CD4-positive, alpha-beta memory T cell (primary cell): ENCODE measurements at places on chromosomes 6 and 20.

DNA sequence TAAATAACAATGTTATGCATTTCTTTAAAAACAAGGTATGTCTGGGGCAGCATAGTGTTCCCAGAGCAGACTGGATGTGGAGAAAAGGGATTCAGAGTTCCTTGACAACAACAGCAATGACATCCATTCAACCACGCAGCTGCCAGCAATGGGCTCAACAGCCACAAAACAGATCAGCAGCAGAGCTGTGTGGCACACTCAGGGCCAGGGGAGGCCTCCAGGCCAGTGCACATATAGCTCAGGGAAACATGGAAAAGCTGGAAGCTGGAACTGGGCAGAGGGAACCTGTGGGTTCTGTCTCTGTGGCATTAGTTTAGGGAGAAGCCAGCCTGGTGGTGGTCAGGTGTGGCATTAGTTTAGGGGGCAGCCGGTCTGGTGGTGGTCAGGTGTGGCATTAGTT is 148.3 kb downstream of the SMOC2 start:
- no peak for DNase-seq

DNA sequence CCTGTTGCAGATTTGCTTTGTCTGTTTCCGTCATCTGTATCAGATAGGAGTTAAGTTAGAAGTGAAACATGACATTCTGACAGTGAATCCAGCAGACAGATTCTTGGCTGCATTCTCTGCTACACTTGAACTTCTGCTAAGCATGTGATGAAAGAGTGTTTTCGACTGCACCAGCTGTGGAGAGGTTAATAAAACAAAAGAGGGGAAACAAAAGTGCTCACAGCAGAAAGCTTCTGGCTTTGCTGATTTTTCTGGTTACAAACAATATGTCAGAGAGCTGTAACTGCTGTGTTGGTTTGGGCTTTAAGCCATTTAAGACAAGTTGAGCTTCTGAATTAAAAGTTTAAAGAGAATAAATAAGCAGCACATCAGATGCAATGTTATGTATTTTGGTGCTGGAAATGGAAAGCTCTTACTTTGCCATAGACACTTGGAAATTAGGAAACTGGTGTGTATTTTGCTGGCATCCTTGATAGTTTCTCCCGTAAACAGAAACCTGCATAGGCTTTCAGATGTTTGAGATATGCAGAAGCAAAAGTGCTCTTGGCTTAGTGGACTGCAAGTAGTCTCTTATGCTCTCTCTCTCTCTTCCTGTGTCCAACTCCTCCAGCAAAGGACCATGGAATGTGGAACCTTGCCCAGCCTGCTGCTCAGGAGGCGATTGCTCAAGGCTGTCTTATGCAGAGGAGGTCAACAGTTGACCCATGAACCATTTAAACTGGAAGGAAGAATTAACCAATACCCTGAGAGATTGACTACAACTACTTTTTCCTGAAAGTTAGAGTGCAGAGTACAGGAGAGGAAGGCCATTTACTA is 104.9 kb downstream of the RPS12 start:
- DNase-seq: no peak

- DNase-seq: no peak
These were observed 384.5 kb upstream of the HSF2 start for GRCh38 chr6:122014961-122015360.

GRCh38 chr6:69696273-69696672 is 100.5 kb downstream of the LMBRD1 start:
- DNase-seq: no peak

GRCh38 chr20:10447028-10447427 is 11.9 kb downstream of the SLX4IP start:
- DNase-seq: peak; percentile 31

GRCh38 chr6:165266191-165266590 is 43.2 kb downstream of the C6orf118 start:
- DNase-seq: no peak

GRCh38 chr6:92577077-92577719 is 842.2 kb downstream of the EPHA7 start:
- peak; percentile 36 for DNase-seq

GRCh38 chr6:139250296-139251044 is 41.3 kb downstream of the TXLNB start:
- DNase-seq: peak; percentile 59

- DNase-seq: no peak
These were observed 32.8 kb upstream of the ZNF133 start for GRCh38 chr20:18255526-18255925.

GRCh38 chr20:21228511-21228910 is 74.6 kb upstream of the XRN2 start:
- DNase-seq: no peak

- DNase-seq: no peak
These were observed 1.4 kb upstream of the EEF1A2 start for GRCh38 chr20:63500151-63500901.

DNA sequence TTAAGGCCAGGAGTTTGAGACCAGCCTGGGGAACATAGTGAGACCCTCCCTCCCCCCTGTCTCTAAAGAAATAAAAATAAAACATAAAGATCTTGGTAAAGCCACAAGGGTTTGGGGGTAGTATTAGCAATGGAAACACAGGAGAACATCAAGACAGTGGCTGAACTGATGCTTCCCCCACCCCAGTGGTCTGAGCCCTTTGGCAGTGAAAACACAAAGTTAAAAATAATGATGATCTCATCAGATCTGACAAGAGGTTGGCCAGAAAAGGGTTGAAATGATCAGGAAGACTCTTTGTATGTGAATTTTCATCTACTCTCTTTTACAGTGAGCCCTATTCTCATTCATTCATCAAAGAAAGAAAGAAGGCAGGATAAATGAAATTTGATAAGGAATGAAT is 93.7 kb downstream of the KCNB1 start:
- DNase-seq: no peak

DNA sequence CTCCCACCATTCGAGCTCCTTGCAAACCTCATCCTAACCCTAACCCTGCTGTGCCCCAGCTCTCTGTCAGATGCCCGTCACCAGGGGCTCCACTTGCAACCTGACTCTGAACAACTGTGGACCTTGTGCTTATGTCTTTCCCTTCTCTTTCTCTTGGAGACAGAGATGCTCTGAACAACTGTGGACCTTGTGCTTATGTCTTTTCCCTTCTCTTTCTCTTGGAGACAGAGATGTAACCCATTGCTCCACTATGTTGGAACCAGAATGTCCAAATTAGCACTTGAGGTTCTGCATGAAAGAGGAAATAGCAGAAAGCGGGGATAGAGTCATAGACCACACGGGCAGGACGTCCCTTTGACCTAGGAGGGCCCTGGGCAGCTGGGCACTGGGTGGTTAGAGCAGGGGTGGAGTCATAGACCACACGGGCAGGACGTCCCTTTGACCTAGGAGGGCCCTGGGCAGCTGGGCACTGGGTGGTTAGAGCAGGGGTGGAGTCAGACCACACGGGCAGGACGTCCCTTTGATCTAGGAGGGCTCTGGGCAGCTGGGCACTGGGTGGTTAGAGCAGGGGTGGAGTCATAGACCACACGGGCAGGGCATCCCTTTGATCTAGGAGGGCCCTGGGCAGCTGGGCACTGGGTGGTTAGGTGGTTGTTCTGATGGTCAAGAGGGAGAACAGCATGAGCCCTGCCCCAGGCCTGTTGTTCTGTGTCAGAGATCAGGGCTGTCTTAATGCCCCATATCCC is 22.2 kb downstream of the PCMTD2 start:
- DNase-seq: no peak

GRCh38 chr6:136568129-136568528 is 17.9 kb upstream of the MAP7 start:
- DNase-seq: no peak

DNA sequence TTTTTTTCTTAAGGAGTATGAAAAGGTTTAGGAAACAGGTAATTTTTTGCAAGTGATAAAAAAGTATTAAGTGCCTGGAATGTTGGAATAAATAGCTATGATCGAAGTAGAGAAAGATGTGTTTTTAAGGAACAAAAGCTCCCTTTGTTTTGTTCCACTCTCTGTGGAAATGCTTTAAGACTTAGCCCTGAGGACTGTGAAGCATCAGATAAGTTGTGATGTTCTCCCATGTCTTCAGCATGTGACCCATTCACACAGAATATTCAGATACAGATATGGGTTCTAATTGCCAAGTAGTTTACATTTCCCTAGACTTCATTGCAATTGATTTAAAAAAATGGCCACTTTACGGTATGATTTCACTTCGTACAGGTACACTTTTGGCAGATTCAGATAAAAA is 80.6 kb downstream of the KCNQ5 start:
- DNase-seq: no peak

DNA sequence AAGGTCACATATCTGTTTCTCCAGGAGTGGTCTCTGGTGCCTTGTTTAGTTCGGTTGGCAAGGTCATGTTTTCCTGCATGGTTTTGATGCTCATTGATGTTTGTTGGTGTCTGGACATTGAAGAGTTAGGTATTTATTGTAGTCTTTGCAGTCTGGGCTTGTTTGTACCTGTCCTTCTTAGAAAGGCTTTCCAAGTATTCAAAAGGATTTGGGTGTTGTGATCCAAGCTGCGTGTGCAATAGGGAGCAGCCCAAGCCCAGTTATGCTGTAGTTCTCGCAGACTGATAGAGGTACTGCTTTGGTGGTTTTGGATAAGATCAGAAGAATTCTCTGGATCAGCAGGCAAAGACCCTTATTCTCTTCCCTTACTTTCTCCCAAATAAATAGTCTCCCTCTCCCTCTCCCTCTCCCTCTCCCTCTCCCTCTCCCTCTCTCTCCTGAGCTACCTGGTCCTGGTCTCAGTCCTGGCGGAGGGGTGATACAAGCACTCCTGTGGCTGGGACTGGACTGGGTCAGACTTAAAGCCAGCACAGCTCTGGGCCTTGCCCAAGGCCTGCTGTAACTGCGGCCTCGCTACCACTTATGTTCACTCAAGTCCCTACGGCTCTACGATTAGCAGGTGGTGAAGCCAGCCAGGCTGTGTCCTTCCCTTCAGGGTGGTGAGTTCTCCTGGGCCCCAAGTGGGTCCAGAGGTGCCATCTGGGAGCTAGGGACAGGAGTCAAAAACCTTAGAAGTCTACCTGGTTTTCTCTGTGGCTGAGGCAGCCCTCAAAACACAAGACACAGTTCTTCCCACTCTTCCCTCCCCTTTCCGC is 27.3 kb upstream of the GRM4 start:
- DNase-seq: no peak

- no peak for DNase-seq
These were observed 208.9 kb upstream of the SNX9 start for GRCh38 chr6:157614026-157614568.

- no peak for DNase-seq
These were observed 10.1 kb downstream of the UTRN start for GRCh38 chr6:144295211-144295610.

DNA sequence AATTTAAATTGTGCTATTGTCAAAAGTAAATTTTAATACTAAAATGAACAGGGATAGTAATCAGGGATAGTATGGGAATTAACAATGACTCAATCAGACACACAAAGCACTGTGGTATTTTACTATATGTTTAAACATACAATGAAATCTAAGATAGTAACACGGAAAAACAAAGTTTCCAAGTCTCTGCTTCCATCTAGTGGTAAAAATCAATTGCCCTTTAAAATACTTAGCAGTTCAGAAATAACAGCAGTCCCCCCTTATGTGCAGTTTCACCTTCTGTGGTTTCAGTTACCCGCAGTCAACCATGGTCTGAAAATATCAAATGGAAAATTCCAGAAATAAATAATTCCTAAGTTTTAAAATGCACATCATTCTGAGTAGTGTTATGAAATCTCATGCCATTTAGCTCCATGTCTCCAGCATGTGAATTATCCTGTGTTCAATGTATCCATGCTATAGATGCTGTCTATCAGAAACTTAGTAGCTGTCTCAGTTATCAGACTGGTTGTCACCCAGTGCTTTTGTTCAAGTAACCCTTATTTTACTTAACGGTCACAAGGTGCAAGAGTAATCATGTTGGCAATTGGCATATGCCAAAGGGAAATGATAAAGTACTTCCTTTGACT is 58.5 kb downstream of the AHI1 start:
- DNase-seq: peak; percentile 6

GRCh38 chr20:34941226-34941625 is 14.4 kb downstream of the GSS start:
- no peak for DNase-seq

GRCh38 chr6:24672620-24673182 is 5.8 kb downstream of the ACOT13 start:
- DNase-seq: no peak

- no peak for DNase-seq
These were observed at the start of gene TFAP2C for GRCh38 chr20:56628873-56629463. TSS of gene TFAP2C (plus strand) at chr20:56629306. CDS start at chr20:56629545, 239 bp downstream.

GRCh38 chr6:14001329-14002012 is 76.7 kb downstream of the RNF182 start:
- DNase-seq: no peak

GRCh38 chr6:2360716-2361115 is 115.3 kb upstream of the GMDS start:
- no peak for DNase-seq

GRCh38 chr6:130161683-130162404 is 60.9 kb downstream of the SAMD3 start:
- DNase-seq: no peak

- DNase-seq: no peak
These were observed 135.7 kb downstream of the KIF13A start for GRCh38 chr6:17851720-17852161.

DNA sequence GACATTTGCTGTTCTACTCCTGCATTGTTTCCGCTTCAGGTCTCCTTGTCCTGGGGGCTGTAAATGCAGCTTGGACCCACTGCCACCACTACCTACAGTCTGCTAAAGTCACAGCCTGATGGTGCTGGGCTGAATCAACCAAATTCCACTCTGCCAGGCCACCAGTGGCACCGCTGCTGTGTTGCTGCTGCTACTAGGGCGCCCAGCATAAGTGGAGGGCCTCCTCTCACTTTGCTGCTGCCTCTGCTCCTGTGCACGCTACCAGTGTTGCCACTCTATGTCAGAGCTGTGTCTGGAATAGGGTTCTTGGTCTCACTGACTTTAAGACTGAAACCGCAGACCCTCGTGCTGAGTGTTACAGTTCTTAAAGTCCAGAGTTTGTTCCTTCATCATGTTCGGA is 1.4 kb upstream of the SSR1 start:
- no peak for DNase-seq

GRCh38 chr6:3719462-3720308 is 31.8 kb downstream of the PXDC1 start:
- no peak for DNase-seq

DNA sequence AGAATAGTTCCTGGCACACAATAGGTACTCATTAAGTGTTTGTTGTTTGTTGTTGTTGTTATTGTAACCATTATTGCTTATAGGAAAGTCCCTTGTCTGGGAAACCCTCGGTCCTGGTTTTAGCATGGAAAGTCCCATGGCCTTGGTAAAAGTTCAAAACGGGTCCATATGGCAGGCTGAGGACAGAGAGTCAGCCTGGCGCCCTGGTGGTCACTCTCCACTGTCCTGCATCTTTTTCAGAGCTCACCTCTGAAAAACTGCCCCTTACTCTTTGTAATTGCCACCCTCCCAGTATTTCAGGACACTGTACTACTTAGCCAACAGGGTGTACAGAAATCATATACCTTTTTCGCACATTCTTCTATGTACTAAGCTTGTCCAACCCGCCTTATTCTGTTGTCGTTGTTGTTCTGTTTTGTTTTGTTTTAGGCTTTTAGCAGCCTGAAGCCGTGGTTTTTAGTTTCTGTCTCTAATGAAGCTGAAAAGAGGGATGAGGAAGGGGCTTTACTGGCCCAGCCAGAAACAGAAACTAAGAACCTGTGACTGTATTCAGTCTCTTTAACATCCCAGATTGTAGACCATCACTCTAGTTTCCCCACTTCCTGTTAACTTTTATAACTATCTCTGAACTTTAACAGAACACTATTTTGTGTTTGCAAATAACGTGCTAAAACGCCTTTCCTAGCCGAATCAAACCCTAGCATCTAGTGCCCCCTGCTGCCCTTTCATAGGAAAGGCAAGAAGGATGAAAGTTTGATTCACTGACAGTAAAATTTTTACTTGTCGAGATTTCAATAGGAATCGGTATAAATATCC is 7.6 kb upstream of the TMEM14A start:
- DNase-seq: peak; percentile 67

- no peak for DNase-seq
These were observed 154.2 kb downstream of the DLL1 start for GRCh38 chr6:170136541-170137175.
